ENCODE measurements at places on chromosomes 11 and 22. TPM values are rescaled to one million over a fixed set of nuclear protein-coding genes. Genes with fewer than 3 reads are reported as not detected.

The TLCD5 gene
- total RNA-seq: 6.8 TPM

The LDHAL6A gene
- not detected for total RNA-seq

The TSKU gene
- 122 TPM for total RNA-seq

The MIEF1 gene
- total RNA-seq: 25.6 TPM
